Activated T-helper 9 cell treated with anti-CD3 and anti-CD28 coated beads, Interleukin-2, amount 50 U/mL, for 16 hours (primary cell): ENCODE measurements at places on chromosomes 4 and X.

DNA sequence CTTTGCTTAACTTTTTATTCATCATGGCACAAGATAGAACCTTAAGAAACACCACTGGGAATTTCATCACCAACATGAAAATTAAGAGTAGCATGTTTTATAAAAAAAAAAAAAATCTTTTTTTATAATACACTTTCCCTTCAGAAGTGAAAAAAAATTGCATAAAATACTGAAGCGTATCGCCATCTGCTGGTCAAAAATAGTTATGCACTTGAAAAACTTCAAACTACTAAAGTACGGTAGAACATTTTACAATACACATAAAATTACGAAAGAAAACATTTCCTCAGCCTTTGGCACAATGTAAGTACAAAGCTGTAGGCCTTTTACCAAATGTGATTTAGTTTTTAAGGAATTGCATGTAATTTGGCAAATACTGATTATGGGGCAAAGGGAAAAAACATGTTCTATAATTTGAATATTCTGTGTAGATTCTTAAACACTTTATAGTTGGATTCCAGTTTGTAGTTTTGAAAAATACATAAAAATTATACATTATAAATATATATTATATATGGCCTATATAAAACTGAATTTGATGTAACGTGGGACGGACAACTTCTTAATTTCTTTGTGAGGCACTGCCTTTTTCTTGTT, 26.5 kb downstream of the HCCS start:
- no peak for DNase-seq

DNA sequence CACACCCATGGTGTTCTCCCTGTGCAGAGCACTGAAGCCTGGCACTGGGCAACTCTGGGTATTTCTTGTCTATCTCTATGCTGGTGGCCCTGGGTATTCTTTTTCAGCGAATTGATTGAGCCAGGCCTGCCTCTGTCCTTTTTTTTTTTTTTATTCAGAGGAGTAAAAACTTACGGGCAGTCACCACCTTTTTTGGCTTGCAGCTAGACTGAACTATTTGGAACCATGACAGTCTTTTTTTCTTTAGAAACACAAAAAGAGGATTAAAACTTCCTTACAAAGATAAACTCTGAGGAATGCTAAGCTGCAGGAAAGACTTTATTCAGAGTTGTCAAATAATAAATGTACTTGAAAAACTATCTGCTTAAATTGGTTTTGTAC, 119.2 kb upstream of the STIM2 start:
- no peak for DNase-seq

- DNase-seq: no peak
Measured at GRCh38 chr4:137881641-137882040, 349.3 kb upstream of the PCDH18 start.

GRCh38 chr4:2281575-2282343, 19.9 kb upstream of the MXD4 start:
- DNase-seq: peak; percentile 57

DNA sequence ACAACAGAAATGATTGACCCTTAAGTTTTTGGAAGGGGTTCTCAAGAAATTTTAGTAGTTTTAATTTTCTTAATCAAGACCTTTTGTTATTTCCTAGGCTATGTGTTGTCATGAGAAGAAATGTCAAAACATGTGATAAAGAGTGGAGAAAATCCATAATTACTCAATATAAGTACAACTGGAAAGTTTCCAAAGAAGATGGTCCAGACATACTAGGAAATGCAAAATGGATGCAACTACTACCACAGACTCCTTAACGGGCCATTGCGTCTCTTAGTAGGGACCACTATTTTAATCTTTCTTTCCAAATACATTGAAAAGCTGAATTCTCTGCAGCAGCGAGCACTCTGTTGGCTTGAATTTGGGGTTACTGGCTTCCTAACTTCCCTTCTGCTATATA, 148.8 kb downstream of the NWD2 start:
- DNase-seq: no peak

- no peak for DNase-seq
Measured at GRCh38 chr4:7254736-7255487, 62.6 kb downstream of the SORCS2 start.

GRCh38 chr4:152100379-152101201, 339.8 kb upstream of the GATB start:
- peak; percentile 61 for DNase-seq

DNA sequence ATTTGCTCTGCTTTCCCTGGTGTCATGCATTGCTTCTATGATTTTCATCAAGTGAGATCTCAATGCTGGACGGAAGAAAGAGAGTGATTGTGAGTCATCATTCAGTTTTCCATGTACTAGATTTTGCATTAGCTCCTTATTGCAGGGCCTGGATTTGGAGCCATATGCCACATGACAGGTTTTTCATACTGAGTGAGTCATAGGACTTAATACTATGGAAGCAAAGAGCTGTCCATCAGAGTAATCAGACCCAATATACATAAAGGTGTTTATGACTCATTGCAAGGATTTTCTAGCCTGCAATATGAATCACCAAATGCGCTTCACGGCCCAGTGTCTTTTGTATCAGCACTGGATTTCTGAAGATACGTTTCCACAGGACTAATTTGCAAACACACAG, 11.2 kb upstream of the TFDP3 start:
- DNase-seq: no peak

- DNase-seq: no peak
Measured at GRCh38 chr4:71338846-71339593, at the start of gene SLC4A4. Gene SLC4A4 (plus strand): TSS chr4:71339020.

DNA sequence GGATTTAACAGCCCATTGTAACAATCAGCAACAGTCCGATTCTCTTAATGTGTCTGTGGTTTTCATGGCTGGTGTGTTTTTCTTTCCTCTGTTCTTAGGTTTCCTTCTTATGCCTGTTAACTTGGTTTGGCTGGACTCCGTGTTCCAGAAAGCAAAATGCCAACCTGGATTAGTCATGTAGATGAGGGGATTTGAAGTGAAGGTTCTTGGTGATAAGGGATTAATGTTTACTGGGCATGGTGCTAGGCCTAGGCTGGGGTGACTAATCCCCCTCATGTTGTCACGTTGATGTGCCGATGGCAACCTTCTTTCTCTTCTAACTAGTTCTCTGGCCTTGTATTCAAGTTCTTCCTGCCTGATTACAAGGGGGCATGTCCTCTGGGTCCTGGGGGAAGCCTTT, 85.9 kb downstream of the REPS2 start:
- DNase-seq: no peak

DNA sequence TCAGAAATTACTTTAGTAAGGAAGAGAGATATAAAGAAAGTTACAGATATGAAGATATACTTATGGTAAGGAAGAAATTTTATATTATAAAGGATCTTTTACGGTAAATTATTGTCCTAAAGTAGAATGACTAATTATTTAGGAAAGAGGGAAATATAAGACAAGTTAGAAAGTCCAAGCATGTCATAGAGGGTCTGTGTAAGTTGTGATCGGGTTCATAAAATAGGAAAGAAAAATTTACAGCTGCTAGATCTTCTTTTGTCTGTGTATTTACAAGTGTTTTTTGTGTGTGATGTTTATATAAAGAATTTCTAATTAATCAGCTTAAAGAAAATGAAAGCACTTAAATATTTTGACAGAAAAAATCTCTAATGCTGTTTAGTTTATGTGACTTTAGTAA, 1054.9 kb upstream of the DIAPH2 start:
- DNase-seq: no peak

DNA sequence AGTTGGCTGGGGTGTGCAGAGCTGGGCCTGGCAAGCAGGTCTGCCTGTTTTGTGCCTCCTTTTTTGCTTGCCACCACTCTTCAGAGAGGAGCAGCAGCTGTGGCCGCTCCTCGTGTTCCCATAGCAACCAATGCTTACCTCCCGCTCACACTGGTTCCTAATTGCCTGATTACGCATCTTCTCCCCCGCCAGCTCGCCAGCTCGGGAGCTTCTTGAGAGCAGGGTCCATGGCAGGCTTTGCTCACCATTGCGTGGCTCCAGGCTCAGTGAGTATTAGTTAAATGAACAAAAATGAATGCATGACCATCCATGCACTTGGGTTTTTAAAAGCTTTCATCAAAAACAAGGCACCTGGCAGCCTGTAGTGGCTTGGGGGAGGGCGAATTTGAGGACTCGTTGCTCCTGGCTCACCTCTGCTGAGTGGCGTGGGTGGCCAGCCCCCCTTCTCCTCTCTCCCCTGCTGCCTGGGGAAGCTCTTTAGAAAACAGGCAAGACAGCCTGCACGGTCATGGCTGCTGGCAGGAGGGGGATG, 14.2 kb upstream of the PJA1 start:
- no peak for DNase-seq

- no peak for DNase-seq
Measured at GRCh38 chr4:184383497-184384055, 90.8 kb downstream of the IRF2 start.

DNA sequence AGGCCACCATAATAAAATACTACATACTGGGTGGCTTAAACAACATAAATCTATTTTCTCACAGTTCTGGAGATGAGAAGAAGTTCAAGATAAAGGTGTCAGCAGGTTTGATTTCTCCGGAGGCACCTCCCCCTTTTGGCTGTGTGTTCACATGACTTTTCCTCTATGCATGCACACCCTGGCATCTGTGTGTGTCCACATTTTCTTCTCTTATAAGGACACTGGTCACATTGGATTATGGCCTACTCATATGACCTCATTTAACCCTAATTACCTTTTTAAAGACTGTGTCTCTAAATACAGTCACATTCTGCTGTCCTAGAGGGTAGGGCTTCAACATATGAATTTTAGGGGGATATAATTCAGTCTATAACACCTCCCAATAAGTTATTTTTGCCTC, 79.8 kb downstream of the DCLK2 start:
- DNase-seq: no peak

DNA sequence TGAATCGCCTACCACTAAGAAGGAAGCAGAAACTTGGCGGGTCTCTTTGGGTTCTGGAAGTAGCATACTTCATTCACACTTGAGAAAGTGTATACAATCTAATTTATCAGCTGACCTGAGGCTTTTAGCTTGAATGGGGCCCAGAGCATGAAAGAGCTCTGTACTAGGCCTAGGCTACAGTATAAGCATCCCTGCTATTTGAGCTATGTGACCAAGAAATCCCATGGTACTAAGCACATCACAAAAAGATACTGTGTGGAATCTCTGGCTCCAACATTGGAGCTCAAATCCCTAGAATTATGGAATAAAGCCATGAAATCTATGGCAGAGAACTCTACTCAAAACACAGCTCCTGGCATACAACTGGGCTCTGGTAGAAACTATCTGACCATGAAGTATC, 43.9 kb upstream of the CCDC149 start:
- no peak for DNase-seq

DNA sequence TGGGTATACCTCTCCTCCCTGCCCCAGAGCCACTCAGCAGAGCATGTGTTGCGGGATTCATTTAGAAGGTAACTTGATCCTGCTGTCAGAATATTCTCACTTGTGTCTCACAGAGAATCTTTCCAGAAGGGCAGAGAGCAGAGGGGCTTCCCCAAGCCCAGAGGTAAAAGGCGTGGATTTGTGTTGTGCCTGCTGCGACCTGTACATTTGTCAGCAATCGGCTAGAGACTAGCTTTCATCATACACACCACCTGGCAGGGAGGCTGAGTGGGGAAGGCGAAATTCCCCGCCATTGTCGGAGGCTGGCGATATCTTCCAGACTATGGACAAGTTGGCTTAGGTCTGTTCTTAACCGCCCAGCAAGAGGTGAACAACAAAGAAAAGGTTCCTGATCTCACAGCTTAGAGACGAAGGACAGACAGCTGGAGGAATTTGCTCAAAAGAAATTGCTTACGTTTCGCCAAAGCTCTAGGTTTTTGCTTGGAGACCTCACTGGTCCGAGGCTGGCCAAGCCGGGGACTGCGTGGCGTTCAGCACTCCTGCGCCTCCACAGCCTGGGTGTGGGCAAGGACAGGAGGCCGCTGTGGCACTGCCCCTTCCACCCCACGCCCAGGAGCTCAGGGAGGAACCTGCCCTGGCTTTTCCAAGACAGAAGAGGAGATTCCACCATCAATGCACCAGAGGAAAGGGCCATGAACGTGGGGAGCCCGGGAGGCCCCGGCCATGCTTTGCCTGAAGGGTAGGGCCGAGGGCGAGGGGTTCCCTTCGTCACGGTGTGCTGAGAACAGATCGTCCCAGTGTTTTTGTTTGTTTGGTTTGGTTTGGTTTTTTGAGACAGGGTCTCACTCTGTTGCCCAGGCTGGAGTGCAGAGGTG, 69.4 kb downstream of the DCTD start:
- DNase-seq: no peak

DNA sequence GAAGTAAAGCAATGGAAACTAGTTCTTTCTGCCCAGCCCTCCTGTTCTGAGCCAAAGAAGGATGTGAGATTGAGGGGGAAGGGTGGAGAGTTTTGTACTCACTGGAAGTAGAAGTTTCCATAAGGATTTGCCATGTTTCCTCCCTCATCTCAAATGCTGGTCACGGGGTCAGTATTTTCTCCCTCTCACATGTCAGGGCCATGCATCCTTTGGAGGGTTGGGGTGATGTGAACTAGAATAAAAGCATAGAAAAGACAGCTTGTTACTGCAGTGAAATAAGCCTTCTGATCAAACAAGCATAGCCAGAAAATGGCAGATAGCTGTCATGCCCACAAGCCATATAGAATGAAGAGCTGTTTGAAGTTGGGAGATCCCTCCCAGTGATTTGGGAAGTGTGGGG, 79.7 kb downstream of the KIT start:
- no peak for DNase-seq

DNA sequence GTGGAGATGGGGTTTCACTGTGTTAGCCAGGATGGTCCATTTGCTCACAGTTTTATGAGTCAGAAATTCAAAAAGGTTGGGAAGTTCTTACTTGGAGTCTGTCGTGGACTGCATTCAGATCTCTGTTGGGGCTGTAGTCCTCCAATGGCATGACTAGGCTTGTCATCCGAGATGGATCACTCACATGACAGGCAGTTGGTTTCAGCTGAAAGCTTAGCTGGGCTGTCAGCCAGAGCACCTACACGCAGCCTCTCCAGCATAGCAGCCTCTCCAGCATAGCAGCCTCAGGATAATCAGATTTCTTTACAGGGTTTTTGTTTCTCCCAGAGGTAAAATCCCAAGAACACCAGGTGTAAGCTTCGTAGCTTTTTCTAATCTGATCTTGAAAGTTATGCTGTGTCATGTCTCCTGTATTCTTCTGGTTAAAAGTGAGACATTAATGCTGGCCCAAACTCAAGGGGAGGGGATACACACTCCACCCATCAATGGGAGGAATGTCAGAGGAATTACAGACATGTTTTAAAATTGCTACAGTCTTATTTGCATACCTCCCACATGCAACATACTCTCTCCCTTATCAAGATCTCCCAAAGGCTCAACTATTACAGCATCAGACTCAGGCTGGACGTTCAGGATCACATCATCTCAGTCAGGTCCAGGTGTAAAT, 31.6 kb upstream of the SOD3 start:
- DNase-seq: no peak

- peak; percentile 14 for DNase-seq
Measured at GRCh38 chr4:101169044-101170014, 178.0 kb downstream of the PPP3CA start.

- no peak for DNase-seq
Measured at GRCh38 chrX:13898603-13899002, 81.7 kb upstream of the GPM6B start.

GRCh38 chr4:33989820-33990443, 2254.4 kb downstream of the ARAP2 start:
- no peak for DNase-seq
